ENCODE measurements at places on chromosomes 2 and 18. TPM values are rescaled to one million over a fixed set of nuclear protein-coding genes. Genes with fewer than 3 reads are reported as not detected.
A peak's percentile ranks its signal among the peaks of the same experiment; 100 is the strongest.

DNA sequence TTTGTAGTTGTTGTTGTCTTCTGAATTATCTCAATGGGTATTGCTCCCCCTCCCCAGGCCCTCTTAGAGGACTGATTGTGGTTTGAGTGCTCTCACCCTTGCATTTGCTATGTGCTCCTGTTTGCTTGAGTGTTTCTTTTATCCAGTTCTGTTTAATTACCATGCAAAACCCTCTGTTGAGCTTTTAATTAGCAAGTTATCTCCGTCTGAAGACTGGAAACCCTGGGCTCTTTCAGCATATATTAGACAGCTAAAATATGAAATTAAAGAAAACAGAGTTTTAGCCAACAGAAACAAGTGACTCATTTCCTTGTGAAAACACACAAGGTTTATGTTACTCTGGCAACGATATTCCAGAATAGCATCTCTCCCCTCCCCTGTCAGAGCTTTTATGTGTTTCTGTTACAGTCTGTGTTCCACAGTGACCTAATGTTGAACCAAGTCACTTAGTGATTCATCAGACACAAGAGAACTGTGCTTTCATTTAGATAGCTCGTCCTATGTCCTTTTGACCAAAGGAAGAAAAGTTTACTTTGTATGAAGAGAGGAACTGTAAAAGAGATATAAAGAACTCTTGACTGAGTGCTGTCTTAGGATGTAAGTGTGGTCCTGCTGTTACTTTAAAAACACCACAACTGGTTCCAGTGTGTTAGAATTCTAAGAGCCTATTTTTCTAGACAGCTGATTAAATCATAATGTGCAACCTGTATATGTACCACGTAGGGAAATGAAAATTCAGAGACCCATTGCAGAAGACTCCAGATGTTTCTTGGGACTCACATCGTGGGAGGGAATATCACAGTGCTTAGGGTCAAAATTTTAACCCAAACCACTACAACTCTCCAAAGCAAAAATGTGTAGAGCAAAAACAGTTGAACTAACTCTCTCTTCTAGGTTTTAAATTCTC lies 172.8 kb upstream of the RBMS1 start:
- H3K27me3 ChIP-seq, result no peaks in the 10 kb centered on the region
- peak; percentile 57 for DNase-seq
- no peak overlapping the region for H3K4me3 ChIP-seq
- no peaks in the 10 kb centered on the region for H3K36me3 ChIP-seq

GRCh38 chr18:41343808-41344207 lies 611.2 kb upstream of the PIK3C3 start:
- H3K4me3 ChIP-seq, result no peak overlapping the region
- no peak overlapping the region for H3K27ac ChIP-seq
- H3K36me3 ChIP-seq, result no peaks in the 10 kb centered on the region
- peaks cover 5% of the 10 kb centered on the region for H3K4me1 ChIP-seq
- DNase-seq, result no peak
- 0 out of 2 replicates have a peak, but pooled peaks cover 3% of the 10 kb centered on the region for H3K27me3 ChIP-seq

DNA sequence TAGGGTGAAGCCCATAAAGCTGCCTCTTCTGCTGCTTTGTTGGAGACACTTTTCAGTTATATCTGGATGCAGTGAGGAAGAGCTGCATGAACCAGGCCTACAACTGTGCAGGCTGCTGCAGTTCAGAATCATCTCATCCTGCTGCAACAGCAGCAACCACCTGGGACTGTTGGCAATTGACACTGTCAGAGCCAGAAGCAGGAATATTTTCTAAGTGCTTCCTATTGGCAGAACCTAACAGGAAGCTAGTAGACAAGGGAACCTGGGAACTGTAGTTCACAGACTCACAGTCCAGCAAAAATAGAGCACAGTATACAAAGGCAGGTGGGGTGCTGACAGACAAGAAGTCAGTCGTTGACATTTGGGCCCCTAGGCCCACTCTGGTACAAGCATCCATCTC lies 452.9 kb upstream of the SPRED2 start:
- no peak overlapping the region for H3K4me3 ChIP-seq
- no peak for DNase-seq
- no peak overlapping the region for H3K27ac ChIP-seq
- no peaks in the 10 kb centered on the region for H3K27me3 ChIP-seq
- no peaks in the 10 kb centered on the region for H3K36me3 ChIP-seq

DNA sequence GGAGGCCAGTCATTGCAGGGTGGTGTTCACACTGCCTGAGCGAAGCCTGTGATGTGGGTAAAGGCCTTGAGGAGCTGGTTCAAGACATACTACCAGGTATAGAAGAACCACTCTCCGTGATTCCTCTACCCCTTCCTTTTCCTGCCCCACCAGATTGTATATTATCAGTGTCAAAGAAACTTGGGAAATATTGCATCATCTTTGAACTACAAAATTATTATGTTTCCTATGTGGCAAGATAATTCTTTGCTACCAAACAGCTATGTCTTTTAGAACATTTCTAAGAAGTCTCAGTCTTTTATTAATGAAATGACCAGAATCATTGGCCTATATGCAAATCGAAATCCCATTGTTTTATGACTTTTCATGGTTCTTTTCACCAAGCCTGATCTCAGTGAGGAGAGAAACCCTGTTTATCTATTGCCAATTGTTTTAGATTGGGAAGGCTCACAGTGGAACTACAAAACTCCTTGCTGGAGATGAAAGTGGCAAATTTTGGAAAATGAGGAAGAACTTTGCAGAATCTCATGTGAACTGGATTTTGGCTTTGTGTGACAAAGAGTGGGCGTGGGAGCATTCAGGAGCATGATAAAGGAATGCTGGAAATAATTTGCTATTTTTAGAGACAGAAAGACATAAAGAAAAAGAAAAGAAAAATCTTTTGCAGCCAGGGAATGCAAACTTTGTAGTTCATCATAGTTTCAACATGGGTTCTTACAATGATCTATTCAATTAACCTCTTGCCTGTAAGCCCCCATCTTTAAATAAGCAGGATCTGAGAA lies 286.9 kb downstream of the INSIG2 start:
- H3K27ac ChIP-seq, result no peak overlapping the region
- H3K27me3 ChIP-seq, result no peaks in the 10 kb centered on the region
- no peaks in the 10 kb centered on the region for H3K36me3 ChIP-seq
- H3K4me1 ChIP-seq, result no peaks in the 10 kb centered on the region
- no peak overlapping the region for H3K4me3 ChIP-seq

- no peaks in the 10 kb centered on the region for H3K36me3 ChIP-seq
- no peaks in the 10 kb centered on the region for H3K4me1 ChIP-seq
- no peaks in the 10 kb centered on the region for H3K27me3 ChIP-seq
- no peak for DNase-seq
Measured at GRCh38 chr2:121008975-121009374, 273.3 kb downstream of the GLI2 start.

GRCh38 chr18:80244956-80245730 lies 2.2 kb downstream of the PARD6G start:
- H3K36me3 ChIP-seq, result peaks cover 8% of the 10 kb centered on the region
- no peak for DNase-seq
- no peaks in the 10 kb centered on the region for H3K27me3 ChIP-seq
- H3K27ac ChIP-seq, result no peak overlapping the region

- no peak overlapping the region for H3K4me3 ChIP-seq
- peaks cover 11% of the 10 kb centered on the region for H3K4me1 ChIP-seq
- DNase-seq, result no peak
- no peak overlapping the region for H3K27ac ChIP-seq
- H3K27me3 ChIP-seq, result no peaks in the 10 kb centered on the region
- H3K36me3 ChIP-seq, result peaks cover 74% of the 10 kb centered on the region
Measured at GRCh38 chr2:96733931-96734330, 5.9 kb downstream of the LMAN2L start.

DNA sequence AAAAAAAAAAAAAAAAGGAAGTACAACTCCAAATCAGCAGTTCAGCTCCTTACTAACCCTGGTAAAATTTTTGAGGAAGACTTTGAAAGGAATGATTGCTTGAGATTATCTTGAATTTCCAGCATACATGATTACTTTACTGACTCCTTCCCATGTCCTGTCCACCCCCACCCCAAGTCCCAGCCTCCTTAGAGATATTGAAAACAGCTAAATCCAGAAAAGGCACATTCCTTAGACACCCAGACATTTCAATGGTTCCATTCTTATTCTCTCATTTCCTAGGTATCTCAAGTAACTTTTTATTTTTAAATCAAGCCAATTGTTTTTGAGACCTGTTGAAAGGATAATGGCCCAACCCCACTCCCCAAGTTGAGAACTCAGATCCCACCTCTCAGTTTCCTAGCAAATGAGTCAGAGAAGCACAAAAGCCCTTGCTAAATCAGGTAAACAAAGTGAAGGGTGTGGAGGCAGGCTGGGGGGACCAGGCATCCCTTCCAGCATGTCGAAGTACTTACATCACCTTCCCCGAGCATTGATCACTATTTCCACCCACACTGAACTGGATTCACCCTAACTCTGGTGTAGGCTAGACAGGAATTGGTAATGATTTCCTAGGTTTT lies 95.4 kb upstream of the FZD7 start:
- H3K36me3 ChIP-seq, result no peaks in the 10 kb centered on the region
- H3K27ac ChIP-seq, result peak overlapping the region; percentile 32
- peak; percentile 60 for DNase-seq
- peaks cover 35% of the 10 kb centered on the region for H3K4me1 ChIP-seq
- no peak overlapping the region for H3K4me3 ChIP-seq

AKAIN1 gene
- total RNA-seq, result not detected

PROM2 gene
- 9.2 TPM for total RNA-seq

NT5DC4 gene
- total RNA-seq, result not detected

SULT1C2 gene
- total RNA-seq, result not detected

RAB17 gene
- total RNA-seq, result 0.28 TPM

Measured in SJSA1 (cell line).